ENCODE measurements at places on chromosomes 6 and 20.
A peak's percentile ranks its signal among the peaks of the same experiment; 100 is the strongest.

DNA sequence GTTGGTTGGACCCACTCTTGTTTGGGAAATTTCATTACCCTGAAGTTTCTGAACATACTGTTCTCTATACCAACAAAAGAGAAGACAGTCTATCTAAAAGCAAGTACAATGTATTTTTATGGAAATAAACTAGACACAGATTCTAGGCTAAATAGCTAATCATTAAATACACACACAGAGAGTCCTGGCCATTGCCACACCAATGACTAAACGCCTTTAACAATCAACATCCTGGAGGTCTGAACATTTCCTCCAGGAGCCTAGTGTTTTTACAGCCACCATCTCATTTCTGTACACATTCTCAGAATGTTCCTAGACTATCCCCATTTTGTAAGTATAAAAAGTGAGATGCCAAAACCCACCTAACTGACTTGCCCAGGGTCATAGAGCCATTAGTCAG, 141.6 kb upstream of the RREB1 start:
- no peak for DNase-seq

DNA sequence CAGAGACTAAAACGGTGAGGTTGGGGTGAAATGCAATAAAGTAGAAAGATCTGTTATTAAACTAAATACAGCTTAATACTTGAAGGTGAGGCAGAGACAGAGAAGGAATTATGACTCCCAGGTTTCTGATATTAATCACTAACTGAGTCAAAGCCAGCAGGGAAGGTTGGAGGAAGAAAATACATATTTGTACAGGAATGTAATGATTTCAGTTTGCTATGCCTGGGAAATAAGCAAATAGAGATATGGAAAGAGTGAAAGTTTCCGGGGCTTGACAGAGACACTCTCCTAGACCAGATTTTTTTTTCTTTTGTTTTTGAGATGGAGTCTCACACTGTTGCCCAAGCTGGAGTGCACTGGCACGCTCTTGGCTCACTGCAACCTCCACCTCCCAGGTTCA, 76.8 kb downstream of the PTPRK start:
- DNase-seq = no peak

GRCh38 chr20:4009309-4009708, 6.0 kb downstream of the RNF24 start:
- DNase-seq = no peak

- DNase-seq = no peak
Measured at GRCh38 chr20:39676857-39677391, 714.8 kb downstream of the DHX35 start.

GRCh38 chr6:113903666-113904330, 46.7 kb downstream of the MARCKS start:
- DNase-seq = no peak

DNA sequence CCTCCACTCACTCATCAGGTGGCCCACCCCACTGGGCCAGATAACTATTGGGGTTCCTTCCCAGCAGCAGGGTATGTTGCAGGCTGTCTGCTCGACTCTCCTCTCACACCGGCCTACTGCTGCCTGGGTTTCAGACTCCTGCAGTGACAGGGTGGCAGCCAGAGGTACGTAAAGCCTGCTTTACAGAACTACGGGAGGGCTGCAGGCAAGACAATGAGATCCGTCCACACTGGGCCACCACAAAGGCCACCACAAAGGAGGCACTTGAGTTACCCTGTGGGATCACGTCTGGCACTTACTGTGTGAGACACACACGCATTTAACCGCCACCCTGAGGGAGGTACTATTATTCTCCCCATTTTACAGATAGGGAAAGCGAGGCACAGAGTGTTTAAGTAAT, 78.5 kb downstream of the NFATC2 start:
- no peak for DNase-seq

DNA sequence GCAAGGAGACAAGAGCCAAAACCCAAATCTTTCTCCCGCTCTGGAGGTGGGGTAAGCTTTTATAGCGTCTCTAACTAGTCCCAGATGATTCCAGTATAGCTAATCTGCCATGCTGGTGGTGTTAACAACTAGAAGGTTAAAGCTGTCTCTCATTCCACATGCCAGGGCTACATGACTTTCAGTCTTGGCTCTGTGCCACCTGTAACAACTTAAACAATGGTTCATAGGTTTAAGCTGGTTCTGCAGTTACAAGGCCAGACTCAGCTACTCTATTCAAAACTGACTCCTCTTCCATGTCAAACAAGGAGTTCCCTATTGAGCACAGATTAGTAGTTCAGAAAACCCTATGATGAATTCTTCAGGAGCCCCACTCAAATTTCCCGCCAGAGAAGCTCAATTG, 128.9 kb downstream of the ELOVL4 start:
- no peak for DNase-seq

- no peak for DNase-seq
Measured at GRCh38 chr6:121890307-121890910, 455.0 kb downstream of the GJA1 start.

- DNase-seq = no peak
Measured at GRCh38 chr20:49447946-49448809, 34.3 kb downstream of the KCNB1 start.

- no peak for DNase-seq
Measured at GRCh38 chr20:1926237-1926636, 31.0 kb downstream of the SIRPA start.

- DNase-seq = no peak
Measured at GRCh38 chr20:6812530-6812929, 45.0 kb downstream of the BMP2 start.

DNA sequence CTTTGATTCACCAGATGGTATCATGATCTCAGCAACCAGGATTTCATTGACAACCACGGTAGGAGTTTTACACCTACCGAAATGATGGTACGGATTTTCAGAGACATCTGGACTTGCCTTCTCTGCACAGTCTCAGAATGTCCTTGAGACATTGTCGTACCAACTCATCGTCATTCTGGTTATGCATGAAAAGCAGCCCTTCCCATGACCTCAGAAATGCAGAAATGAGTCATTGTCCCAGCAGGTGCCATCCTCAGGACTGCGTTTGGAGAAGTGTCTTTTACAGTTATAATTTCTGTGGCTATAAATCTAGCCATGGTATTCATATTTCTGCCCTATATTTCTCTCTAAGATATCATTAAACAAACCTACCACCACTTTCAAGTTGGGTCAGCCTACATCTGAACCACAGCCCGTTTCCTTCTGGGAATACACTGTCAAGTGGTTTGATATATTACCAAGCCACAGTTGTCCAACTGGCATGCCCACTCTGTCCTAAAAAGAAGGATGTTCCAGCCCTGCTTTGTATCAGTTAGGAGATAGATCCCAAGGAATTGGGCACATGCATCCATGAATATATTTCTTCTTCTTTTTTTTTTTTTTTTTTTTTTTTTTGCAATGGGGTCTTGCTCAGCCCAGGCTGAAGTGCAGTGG, 7.5 kb upstream of the BFSP1 start:
- DNase-seq = no peak

- DNase-seq = no peak
Measured at GRCh38 chr6:109472132-109472995, 10.7 kb downstream of the ZBTB24 start.

DNA sequence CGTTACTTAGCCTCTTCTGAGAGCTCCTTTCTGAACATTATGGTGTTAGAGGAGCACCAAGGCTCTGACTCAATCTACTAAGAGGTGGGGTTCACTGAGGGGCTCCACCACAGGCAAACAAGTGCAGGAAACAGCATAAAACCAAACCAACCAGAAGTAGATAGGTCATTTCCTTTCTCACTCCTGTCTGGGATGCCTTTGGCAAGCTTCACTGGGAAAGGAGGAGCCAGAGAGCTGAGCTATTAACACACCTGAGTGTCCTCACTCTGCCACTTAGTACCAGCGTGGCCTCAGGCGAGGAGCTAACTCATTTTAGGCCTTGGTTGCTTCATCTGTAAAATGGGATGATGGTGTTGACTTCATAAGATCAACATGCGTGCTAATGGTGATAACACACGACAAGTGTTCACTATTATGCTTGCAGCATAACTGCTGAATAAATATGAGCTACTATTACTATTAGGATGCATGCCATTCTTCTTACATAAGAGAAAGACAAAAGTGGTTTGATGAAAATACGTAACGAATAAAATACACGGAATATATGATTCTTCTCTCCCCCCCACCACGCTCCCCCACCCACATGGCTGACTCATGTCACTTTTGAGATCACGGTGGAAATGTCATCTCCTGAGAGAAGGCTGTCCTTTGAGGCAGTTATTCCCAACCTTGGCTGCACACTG, 185.4 kb downstream of the BCAS1 start:
- DNase-seq = no peak

DNA sequence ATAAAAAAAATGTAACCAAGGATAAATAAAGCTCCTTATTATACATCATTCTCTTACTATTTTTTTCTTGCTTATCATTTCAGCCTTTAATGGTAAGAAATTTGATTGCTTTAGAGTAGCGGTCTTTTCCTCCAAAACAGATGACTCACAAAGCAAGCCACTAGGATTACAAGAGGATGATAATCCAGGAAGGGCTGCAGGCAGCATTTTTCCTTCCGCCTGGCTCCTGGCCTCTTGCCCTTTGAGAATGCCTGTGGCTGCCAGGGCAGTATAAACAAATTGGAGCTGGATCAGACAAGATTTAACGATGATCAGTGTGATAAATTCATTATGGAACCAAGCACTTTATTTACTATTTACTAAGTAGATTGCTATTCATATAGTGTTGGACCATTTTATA, 9.7 kb upstream of the FBXL4 start:
- DNase-seq = no peak

- DNase-seq = peak; percentile 20
Measured at GRCh38 chr6:53718597-53719460, 53.3 kb upstream of the KLHL31 start.

DNA sequence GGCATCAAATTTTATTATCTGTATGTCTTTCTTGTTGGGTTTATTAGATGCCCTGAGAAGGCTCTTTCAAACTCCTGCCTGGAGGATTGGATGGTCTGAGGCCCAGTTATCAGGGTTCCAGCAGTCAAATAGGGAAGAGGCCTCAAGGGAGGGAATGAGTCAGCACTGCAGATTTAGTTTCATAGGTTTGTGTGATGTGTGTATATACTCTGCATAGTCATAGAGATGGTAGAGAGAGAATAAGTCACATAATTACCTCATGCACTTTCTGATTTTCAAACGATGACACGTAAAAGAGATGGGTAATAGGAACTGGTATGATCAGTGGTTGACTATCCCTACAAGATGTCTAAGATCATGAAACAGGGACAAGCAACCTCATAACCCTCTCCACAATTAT, 82.1 kb downstream of the ADAT2 start:
- DNase-seq = no peak

DNA sequence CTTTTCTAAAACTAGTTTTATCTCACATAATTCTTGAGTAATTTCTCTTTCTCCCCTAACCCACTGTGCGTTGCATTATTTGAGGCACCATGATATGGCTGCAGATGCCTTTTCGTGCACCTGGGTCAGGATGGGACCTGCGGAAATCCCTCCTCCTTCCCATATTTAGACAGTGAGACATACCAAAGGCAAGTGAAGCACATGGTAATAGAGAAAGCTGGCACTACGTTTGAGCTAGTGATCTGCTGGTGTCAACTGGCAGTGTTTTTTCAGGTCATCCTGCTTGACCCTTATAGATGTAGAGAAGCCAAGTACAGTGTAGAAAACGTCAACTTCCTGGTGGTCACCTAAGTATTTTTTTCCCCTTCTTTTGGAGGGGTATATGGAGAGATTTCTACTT, 71.7 kb downstream of the FOXO3 start:
- DNase-seq = no peak

DNA sequence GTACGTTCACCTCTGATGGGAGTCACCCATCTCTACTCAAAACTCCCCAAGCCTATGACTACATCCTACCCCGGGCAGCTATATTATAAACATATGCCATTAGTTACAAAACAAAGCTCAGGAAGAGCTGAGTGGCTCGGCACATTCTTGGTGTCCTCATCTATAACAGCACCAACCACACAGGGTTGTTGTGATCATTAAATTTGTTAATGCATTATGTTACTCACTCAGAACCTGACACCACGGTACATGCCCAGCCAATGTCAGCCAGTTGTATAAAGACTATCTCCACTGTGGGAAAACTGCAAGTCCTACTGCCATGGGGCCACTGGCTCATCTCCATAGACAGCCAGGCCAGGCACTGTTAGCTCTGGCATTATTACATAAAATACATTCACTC, 7.7 kb downstream of the CDK5RAP1 start:
- DNase-seq = no peak

DNA sequence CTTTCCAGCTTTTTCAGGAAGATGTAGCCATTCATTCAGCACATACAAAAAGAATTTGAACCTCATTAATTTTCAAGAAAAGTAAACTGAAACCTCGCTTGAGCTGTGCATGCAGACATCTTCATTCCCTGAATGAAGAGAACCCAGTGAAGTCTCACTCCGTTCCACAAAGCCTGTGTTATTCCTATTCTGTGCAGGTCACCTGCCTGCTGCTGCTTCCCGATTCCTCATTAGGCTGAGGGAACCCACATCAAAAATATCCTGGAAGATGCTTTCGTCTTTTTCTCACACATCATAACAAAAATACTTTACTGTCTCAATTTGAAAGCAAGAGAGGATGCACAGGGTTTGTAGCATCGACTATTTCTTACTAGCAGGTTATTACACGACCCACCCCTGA, 40.1 kb downstream of the TRMT6 start:
- no peak for DNase-seq

GRCh38 chr20:25353747-25354705, 36.6 kb downstream of the ABHD12 start:
- no peak for DNase-seq

GRCh38 chr20:62060631-62061541, 4.8 kb downstream of the TAF4 start:
- no peak for DNase-seq

DNA sequence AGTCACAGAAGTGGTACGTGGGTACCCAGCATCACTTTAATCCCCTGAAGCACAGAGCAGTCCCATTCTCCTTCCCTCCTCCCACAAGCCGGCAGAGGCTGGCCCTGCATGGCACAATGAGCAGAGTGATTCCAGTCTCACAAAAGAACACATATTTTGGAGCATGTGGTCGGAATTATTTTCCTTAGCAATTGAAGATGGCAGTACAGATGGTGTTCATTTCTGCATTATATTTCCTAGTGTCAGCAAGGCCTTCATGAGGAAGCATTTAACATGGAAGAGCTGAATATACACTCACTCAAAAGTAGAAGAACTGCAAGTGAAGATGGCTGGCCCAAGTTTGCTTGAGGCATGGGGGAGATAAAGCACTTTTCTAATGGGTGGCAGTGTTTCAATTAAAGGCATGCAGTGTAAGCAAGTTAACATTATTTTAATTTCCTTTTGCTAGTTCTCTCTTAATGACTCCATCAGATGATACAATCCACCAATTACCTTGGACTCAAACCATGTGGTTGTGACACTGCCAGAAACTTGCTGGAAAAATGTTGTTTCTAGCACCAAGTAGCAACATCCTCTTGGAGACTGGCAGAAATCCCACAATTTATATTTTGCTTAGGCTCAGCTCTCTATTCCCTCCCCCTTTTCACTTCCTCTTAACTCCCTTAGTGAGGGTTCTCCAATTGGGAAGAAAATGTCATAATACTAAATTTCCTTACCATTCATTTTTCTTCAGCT, 74.4 kb downstream of the ARHGAP18 start:
- DNase-seq = no peak

GRCh38 chr6:31115941-31116560, 1.5 kb downstream of the PSORS1C1 start:
- no peak for DNase-seq

- DNase-seq = no peak
Measured at GRCh38 chr6:28693751-28694443, 168.2 kb downstream of the GPX5 start.

GRCh38 chr20:4625687-4626086, 96.0 kb upstream of the PRND start:
- DNase-seq = no peak
